Sigmoid colon (tissue), 7 donors: ENCODE measurements at places on chromosomes 3 and 15. TPM values are rescaled to one million over a fixed set of nuclear protein-coding genes. Genes with fewer than 3 reads are reported as not detected.

DNA sequence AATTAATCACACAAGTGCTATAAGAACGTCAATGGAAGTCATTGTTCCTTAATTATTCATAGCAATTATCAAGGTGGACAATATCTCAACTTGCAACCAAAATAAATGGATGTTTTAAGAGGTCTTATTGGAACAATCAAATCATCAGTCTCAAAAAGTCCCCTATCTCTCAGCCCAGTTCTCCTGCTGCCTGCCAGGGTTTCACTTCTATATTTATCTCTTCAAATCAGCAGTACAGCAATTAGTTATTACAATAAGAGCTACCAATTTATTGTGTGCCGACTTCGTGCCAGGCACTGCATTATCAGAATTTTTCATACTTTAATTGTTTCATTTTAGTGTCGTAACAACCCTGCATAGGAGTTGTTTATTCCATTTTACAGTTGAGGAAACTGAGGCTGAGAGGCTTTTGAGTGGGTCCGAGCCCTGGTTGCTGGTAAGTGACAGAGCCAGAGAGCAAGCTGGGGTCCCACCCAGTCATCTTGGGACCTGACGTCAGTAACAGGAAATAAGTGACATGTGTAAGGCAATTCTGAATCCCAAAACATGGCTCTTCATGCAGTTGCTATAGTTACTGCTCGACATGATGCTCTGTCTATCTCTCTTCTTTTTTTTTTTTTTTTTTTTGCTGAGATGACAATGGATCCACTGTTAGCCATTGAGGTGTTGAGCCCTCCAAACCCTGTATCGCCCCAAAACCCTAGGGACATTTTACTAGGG is 8.8 kb upstream of the KCTD6 start:
- no peaks in the 10 kb centered on the region for H3K27me3 ChIP-seq
- DNase-seq = no peak
- no peaks in the 10 kb centered on the region for H3K36me3 ChIP-seq
- no peak overlapping the region for H3K27ac ChIP-seq
- H3K4me3 ChIP-seq = no peak overlapping the region

DNA sequence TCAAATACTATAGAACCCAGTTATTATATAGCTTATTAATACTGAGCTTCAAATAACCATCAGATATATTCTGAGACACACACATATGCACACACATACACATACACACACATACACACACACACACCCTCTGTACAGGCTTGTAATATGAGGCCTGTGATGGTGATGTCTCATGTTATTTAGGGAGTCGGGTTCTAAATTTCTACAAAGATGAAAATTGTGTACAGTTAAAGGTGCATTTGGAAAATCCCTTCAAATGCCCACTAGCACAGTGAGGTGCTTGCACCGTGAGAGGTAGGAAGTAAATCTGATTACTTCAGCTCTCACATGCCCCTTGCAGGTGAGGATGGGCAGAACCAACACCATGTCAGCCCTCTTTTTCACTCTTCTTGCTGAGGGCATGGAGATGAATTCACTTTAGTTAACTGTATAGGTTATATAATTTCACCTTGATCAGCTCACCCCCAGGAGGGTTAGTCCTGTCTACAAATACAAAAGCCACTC is 294.5 kb upstream of the PROK2 start:
- no peaks in the 10 kb centered on the region for H3K27me3 ChIP-seq
- DNase-seq = no peak
- H3K27ac ChIP-seq = no peak overlapping the region

- H3K4me3 ChIP-seq = no peak overlapping the region
- H3K4me1 ChIP-seq = no peaks in the 10 kb centered on the region
- no peaks in the 10 kb centered on the region for H3K27me3 ChIP-seq
- no peak for DNase-seq
- no peak overlapping the region for H3K27ac ChIP-seq
These were observed 347.5 kb downstream of the CNTN4 start for GRCh38 chr3:2446146-2446545.

- H3K27ac ChIP-seq = no peak overlapping the region
- H3K27me3 ChIP-seq = no peaks in the 10 kb centered on the region
- peaks cover 3% of the 10 kb centered on the region for H3K4me1 ChIP-seq
- no peak for DNase-seq
- H3K4me3 ChIP-seq = no peak overlapping the region
- H3K36me3 ChIP-seq = no peaks in the 10 kb centered on the region
These were observed 31.3 kb downstream of the HACD2 start for GRCh38 chr3:123553536-123553935.

GRCh38 chr15:95937128-95937528 is 393.4 kb upstream of the NR2F2 start:
- no peak for DNase-seq
- H3K27ac ChIP-seq = no peak overlapping the region
- H3K36me3 ChIP-seq = no peaks in the 10 kb centered on the region
- H3K4me3 ChIP-seq = no peak overlapping the region
- no peaks in the 10 kb centered on the region for H3K27me3 ChIP-seq

- no peaks in the 10 kb centered on the region for H3K4me1 ChIP-seq
- no peak overlapping the region for H3K4me3 ChIP-seq
- H3K27ac ChIP-seq = no peak overlapping the region
- peaks cover 55% of the 10 kb centered on the region for H3K36me3 ChIP-seq
- no peak for DNase-seq
These were observed 18.4 kb downstream of the ELP6 start for GRCh38 chr3:47495111-47495510.

DNA sequence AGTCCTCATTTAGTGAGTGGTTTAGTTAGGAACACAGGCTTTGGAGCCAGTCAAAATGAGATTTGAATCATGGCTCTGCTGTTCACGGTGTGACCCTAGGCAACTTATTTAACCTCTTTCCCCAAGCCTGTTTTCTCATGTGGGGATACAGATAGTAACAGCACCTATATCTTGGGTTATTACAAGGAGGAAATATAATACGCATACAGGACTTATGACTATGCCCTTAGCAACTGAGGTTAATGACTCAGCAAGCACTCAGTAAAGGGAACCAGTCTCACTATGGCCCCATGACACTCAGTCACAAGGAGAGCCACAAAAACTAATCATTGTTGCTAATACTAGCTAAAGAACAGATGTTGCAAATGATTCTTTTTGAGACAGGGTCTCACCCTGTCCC is 45.9 kb downstream of the SUMF1 start:
- H3K27ac ChIP-seq = no peak overlapping the region
- H3K4me3 ChIP-seq = no peak overlapping the region
- H3K36me3 ChIP-seq = no peaks in the 10 kb centered on the region
- H3K27me3 ChIP-seq = no peaks in the 10 kb centered on the region
- H3K4me1 ChIP-seq = peaks cover 11% of the 10 kb centered on the region

The PIF1 gene
- 12.9 TPM for polyA plus RNA-seq

The PTX3 gene
- 0.69 TPM for polyA plus RNA-seq

The XCR1 gene
- not detected for polyA plus RNA-seq

The COL6A6 gene
- polyA plus RNA-seq = not detected

The CCR5 gene
- polyA plus RNA-seq = 3.9 TPM
